Naive thymus-derived CD4-positive, alpha-beta T cell (primary cell): ENCODE measurements at places on chromosomes 4 and X. TPM values are rescaled to one million over a fixed set of nuclear protein-coding genes. Genes with fewer than 3 reads are reported as not detected.

DNA sequence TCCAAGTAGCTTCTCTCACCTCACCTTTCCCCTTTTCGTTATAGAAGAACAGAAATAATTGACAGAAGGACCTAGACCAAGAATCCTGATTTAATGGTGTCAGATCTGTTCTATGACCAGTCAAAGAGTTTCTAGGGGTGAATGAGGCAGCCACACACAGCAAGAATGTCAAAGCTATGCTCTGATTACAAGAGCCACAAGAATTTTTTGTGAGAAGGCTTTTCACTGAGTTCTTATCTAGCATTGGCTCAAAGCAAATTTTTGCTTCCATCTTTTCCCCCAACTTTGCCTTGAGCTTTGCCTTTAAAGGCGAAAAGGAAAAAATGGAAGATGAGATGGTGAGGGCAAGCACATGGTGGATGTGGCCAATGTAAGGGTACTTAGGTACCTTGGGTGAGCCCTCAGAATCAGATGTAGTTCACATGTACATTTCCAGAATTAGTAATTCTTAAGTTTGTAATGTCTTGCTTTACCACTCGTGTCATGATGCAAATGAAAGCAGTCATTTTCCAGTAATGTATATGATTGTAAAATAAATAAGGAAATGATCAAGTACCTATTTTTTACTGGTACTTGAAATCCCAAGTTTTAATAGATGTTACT is 23.5 kb downstream of the FMR1 start:
- DNase-seq = no peak

DNA sequence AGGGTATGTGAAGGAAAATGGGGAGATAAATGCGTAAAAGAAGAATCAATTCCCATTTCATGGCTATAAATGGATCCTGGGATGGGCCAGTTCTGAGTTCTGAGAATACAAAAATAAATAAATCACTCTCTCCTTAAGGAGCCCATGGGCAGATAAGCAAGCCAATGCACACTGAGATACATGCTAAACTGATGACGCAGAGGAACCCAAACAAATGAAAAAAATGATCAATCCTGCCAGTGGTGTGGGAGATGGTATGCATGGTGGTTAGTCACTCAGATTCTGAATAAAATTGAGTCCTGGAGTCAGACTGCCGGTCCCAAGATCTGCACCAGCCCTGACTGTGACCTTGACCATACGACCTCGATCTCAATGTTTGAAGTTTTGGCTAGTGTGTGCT is 59.7 kb downstream of the NEIL3 start:
- DNase-seq = no peak

DNA sequence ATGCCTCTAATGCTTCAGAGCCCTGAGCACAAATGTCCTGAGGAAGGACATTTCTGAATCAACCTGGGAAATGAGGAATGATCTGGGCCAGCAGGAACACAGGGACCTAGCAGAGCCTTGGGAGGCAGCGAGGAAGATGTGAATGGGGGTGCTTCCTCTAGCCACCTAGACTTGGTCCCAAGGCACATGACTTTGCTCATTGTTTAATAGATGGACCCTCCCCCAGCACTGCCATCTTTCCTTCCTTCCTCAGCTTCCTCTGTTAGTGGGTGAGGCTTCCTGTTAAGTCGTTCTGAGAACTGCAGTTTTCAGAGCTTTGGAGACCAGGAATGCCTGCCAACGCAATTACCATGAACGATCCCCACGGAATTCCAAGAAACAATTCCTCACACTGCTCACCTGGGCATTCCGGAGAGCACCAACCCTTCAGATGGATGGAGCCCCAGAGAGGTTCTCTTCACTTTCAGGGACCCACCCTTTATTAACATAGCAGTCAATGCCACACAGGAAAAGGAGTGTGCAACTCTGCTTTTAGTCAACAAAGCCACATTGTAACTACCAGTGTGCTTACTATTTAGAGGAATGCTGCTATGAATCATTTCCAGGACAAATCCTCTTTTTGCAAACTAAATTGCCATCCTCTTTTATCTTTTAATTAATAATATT is 48.5 kb upstream of the STIM2 start:
- DNase-seq = no peak

GRCh38 chrX:100120956-100121355 is 289.1 kb downstream of the PCDH19 start:
- no peak for DNase-seq

- DNase-seq = no peak
Observed at GRCh38 chr4:163757219-163757618, 262.7 kb downstream of the TMA16 start.

GRCh38 chrX:132433001-132433400 is 55.8 kb downstream of the MBNL3 start:
- DNase-seq = no peak

The GLUD2 gene
- polyA plus RNA-seq = 0.21 TPM

DNA sequence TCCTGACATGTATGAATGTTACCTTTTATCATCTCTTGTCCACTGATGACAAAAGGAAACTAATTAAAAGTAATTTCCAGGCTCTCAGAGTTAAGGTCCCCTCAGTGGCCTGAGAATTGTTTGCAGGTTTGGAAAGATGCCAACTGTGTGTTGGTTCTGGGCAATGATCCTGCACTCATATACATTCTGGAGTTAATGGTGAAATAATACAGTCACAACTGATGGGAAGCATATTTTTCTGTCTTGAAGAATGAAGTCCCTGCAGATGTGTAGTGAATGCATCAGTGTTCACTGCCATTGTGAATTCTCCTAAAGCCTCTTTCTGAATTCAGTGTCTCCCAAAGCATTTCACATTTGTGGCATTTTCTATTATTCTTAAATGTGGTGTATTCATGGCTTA is 238.1 kb upstream of the PPP1R2C start:
- no peak for DNase-seq

DNA sequence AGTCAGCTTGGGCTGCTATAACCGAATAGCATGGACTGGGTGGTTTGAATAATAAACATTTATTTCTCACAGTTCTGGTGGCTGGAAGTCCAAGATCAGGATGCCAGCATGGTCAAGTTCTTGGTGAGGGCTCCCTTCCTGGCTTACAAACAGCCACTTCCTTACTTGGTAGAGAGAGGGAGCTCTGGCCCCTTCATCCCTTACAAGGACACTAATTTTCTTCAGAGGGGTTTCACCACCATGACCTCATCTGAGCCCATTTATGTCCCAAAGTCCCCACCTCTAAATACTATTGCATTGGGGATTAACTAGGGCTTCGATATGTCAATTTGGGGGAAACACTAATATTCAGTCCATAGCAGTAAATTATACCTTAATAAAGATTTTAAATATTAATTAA is 61.8 kb downstream of the CLNK start:
- DNase-seq = peak; percentile 7
